ENCODE measurements at places on chromosomes 7 and 10.
A peak's percentile ranks its signal among the peaks of the same experiment; 100 is the strongest.

DNA sequence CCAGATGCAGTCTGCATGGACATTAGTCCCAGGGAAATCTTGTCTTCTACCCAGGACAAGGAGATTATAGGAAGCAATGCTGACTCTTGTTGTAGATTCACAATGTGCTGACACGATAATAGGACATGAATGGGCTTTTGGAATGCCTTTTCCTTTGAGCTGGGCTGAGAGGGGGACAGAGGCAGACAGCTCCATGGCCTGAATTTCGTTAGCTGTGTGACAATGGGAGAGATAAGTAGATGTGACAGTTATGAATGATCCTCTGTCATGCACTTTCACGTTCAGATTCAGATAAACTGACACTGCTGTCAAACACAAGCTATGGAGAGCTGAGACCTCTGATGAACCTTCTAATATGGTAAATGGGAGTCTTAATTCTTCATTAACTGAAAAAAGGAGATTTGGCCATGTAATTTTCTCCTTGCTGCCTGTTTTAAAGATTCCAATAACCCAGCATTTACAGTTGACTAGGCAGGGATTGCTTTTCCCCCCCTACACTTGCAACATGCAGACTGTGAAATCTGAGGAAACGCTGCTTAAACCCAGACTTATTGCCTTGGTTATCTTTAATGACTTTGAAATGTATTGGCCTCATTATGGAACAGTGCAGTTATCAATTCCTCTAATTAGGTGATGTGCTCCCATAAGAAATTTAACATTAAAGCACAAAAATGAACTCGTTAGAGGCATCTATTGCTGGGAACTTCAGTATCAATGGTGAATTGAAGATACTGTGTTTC is 669.3 kb downstream of the AUTS2 start:
- DNase-seq: no peak

- no peak for DNase-seq
Observed at GRCh38 chr10:24528946-24529345, 194.7 kb downstream of the ARHGAP21 start.

DNA sequence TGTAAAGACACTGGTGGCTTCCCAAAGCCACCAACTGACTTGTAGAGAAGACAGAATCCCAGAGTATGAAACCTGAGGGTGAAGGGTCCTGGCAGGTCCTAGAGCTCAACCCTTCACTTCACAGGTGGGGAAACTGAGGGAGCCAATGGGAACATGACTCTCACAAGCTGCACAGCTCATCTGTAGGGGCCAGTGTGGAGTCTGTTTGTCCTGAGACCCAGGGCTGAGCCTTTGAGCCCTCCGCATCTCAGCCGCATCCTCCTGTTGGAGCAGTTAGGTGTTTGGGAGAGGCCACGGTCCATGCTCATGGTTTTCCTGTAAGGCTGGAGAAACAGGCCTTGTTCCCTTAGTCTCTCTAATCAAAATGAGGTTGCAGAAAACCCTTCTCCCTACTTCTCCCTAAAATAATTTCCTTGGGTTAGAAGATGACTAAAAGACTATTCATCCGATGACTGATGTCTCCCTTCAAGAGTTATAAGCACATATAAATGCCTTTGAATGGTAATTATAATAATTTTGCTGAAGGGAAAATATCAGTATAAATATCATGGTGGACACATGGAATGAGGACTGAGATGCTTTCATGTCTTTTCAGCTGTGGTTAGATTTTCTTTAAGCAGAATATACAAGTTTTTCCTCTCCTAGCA is 10.3 kb downstream of the HTRA1 start:
- no peak for DNase-seq

DNA sequence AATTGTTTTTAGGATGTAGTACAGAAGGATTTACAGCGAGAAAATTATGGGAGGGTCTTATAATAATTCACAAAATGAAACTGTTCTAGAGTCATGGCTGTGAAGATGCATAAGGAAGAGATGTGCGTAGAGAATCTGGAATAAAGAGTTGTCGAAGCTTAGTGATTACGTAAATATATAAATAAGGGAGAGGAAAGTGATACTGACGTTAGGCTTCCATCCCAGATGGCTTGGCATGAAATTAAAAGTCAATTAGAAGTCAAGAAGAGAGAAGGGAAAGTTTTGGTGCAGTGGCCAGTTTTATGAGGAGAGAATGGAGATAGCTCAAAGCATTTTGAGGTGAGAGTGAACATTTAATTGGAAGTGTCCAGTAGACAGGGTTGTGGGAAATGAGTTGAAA is 85.5 kb downstream of the LCOR start:
- DNase-seq: no peak

DNA sequence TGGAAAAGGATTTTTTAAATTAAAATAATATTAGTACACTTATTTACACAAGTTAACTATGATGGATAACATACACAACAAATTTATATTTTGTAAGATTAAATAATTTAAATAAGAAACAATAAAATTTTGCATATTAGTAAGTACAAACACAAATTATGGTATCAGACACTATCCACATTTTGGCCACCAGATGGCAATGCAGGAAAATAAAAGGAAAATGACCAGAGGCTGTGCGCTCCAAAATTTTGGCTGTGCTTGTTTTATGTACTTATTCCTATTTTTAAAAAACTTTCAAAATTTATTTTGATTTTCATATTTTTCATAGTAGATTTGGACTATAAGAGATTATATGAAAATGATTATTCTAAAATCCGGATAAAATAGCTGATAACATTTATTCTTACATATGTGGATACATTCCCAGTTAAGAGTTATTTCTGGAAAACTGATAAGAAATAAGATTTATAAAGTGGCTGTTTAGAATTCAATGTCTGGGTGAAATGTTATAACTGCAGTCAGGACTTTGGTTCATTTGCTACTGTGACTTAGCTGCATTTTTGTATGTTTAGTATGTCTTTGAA is 274.7 kb upstream of the HGF start:
- no peak for DNase-seq

DNA sequence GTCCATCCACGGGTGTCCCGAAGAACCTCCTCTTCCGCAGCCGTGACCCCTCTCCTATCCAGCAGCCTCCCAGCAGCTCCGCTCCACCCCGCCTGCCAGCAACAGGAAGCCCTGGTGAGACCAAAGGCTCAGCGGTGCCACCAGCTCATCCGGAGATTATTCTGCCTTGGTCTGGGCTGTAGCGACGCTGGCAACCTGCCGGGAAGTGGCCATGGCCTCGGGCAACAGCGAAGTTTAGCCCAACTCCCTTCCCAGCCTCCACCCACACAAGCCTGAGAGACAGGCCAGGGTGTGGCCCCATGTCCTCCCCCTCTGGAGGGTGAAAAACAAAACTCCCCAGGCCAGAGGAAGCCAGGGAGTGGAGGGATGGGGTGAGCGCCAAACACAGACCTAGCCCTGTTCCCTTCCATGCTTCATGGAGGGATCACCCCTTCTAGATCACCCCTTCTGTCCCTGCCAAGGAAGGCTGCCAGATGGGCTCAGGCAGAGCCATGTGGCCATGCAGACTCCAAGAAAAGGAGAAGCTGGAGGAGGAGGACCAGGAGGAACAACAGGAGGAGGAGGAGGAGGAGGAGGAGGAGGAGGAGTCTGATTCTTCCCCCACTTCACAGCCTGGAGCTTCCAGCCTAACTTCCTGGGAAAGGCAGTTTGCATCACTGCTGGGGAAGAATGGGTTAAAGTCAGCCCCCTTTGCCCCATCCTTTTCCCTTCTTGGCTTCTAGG is 918 bp downstream of the CALHM2 start:
- DNase-seq: peak; percentile 33
